A172 (cell line): ENCODE measurements at places on chromosomes 11 and 22. TPM values are rescaled to one million over a fixed set of nuclear protein-coding genes. Genes with fewer than 3 reads are reported as not detected.
A peak's percentile ranks its signal among the peaks of the same experiment; 100 is the strongest.

ARL2 gene
- 170 and 196 TPM in 2 replicates for total RNA-seq

PGM2L1 gene
- 10.4 and 13.7 TPM in 2 replicates for total RNA-seq

DNA sequence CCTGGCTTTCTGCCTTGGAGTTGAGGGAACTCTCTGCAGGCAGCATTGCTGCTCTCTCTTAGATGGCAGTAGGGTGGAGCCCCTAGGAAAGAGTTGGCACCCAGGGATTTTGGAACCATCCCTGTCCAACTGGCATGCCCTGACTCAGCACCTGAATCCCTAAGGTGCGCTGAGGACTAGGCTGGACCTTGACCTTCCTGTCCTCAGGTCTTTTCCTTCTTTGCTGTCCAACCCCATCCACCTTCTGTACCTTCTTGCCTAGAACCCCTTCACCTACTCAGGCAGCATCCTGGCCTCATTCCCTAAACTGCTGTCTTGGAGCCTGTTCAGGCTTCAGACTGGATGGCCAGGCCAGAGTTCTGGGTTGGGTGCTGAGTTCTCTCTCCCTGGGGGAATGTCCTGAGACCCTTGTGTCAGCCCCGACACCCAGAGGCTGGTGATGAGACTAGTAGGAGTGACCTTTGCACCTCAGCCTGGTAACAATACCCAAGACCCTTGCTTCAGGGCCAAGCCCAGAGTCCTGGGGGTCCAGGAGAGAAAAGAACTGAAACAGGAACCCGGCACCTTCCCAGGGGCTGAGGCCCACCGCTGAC is 2.5 kb upstream of the POLD4 start:
- no peak for DNase-seq

LGALS12 gene
- total RNA-seq: not detected in 2 replicates

DNA sequence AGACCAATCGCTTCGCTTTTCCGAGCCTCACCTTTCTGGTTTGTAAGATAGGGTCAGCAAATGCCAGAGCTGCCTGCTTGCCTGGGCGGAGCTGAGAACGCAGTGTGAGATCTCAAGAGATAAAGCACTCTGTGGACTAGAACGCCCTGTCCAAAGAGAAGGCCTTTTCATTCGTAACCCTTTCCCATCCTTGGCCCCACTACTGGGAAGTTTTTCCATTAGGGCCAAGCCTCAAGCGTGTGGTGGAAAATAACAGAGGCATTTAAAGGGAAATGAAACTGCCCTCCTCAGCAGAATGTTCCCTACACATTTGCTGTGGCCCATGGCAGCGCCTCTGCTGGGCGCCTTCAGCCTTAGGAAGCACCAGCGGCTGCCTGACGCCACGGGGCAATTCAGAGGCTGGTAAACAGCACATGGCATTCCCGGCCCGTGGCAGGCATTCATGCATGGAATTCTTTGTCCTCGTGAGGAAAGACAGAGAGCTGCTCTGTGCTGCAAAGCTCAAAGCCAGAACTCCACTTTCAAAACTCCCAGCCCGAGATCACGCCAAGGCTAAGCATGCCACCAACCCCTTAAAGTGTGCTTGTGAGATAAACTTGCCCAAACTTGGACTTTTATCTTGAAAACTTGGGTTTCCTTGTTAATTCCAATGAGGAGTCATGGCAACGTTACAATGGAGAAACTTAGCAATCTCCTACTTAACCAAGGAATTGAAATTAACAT is 38.1 kb downstream of the AHNAK start:
- DNase-seq: peak; percentile 72

OR8D4 gene
- total RNA-seq: not detected in 2 replicates

GRCh38 chr11:19508165-19508564 is 204.5 kb upstream of the NAV2 start:
- peak; percentile 34 for DNase-seq

DNA sequence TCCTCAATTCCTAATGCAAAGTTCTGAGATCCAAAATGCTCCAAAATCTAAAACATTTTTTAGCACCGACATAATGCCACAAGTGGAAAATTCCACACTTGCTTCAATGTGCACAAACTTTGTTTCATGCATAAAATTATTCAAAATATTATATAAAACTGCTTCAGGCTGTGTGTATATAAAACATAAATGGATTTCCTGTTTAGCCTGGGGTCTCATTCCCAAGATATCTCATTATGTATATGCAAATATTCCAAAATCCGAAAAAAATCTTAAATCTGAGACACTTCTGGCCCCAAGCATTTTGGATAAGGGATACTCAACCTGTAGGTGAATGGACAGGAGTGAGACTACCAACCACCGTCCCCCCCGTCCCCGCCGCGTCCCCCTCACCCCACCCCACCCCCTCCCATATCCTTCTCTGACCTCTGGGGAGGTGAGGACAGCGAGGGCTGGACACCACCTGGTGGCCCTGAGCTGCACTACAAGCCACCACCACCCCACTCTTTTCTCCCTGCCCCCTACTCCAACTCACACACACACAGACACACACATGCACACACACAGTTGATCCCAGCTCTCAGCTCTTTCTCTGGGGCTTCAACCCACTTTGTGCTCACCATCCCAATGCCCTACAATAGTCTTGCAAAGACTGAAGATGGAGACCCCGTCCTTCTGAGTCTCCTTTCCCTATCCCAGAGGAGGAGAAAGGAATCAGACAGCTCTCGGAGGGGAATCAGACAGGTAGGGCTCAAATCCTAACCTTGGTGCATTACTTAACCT is 101.0 kb downstream of the PDE2A start:
- DNase-seq: peak; percentile 70

DNA sequence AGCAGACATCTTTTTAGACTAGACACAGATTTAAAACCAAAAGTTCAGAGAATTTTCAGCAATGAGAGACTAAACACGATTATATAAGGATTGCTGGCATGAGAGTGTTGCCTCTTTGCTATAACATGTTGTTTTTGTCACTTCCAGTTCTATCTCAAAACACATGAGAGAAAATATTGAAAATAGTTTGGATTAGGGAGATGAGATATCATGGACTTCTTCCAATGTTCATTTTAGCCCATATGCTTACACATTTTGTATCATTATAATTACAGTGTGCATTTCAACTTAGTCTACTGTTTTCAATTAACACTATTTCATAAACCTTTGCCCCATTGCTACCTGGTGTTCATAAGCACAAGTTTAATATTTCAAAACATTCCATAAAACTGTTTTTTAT is 175.9 kb upstream of the PGR start:
- DNase-seq: no peak

DNA sequence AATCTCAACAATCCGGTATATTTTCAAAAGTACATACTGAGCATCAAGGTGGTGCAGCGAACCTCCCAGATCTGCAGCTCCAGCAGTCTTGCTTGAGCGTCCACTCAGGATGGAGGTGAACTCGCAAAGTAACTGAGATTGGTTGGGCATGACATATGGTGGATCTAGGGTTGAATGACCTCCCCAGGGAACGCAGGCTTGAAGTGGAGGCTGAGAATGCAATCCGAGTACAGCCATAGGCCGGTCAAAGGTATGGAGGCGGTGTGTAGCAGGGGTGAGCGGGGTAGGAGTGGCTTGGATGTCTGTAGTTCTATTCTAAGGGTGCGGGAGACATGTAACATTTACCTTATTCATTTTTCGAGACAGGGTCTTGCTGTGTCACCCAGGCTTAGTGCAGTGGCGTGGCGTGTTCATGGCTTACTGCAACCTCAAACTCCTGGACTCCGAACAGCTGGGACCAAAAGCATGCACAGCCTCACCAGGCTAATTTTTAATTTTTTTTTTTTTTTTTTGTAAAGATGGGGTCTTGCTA is 631 bp upstream of the C22orf39 start:
- peak; percentile 41 for DNase-seq

DNA sequence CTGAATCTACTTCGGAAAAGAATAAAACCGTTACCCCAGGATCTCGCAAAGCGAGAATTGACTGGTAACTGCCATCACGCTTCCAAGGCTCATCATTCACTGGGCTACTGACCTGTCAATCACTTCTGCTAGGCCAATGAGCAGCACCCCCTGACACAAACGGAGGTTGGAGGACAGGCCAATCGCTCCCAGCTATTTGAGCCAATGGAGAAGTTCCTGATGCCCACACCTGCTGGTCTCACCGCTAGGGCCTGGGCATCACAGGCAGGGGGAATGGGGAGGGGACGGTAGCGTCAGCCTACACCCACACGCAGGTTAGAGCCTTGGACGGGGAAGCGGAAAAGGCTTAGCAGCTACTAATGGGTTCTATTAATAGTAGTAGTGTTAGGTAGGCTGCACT is 56.7 kb upstream of the CHST1 start:
- no peak for DNase-seq

GRCh38 chr11:76578654-76579055 is 91.9 kb downstream of the LRRC32 start:
- DNase-seq: peak; percentile 51

- DNase-seq: no peak
These were observed 689 bp downstream of the VSIG2 start for GRCh38 chr11:124751391-124751740.

PTPN5 gene
- not detected in 2 replicates for total RNA-seq

DNA sequence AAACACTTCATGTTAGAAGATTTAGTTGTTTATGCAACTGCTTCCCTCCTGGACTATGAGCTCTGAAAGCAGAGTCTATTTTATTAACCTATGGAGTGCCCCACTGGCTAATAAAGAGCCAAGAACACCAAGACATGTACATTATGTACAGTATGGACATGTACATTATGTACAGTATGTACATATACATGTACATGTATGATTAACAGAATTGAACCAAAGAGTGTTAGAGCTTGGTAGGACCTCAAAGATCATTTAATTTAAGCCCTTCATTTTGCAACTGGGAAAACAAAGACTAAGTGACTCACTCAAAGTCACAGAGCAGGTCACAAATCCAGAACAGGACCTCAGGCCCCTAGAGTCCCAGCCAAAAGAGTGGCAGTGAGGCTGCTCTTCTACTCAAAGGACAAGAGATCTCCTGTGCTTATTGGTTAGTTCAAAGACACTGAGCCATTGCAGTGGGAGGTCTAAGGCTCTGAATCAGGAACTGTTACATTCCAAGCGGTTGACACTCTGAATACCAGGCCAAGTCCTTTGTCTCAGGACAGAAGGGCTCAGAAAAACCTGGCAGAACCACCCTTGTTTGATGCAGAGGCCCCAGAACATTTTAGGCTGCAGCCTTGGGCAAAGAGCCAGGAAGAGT is 103.8 kb downstream of the FAM168A start:
- peak; percentile 74 for DNase-seq

DNA sequence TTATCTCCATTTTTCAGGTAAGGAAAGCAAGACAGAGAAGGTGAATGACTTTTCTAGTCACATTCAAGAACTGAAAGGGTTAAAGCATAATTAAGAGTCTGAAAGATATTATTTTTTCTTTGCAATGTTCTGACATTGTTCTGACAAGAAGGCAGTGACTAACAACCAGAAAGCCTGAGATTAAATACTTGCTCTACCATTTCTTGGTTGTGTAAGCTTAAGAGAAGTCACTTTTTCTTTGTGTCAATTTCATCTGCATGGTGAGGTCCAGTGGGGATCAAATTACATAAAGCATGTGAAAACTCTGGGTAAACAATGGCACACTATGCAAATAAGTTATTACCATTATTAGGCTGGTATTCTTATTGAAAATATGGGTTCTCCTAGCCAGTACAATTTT is 73.7 kb downstream of the PHF21A start:
- no peak for DNase-seq
